ENCODE measurements at places on chromosomes 1 and 21. TPM values are rescaled to one million over a fixed set of nuclear protein-coding genes. Genes with fewer than 3 reads are reported as not detected.
A peak's percentile ranks its signal among the peaks of the same experiment; 100 is the strongest.

- DNase-seq: no peak
Observed at GRCh38 chr1:185681034-185681633, 53.1 kb upstream of the HMCN1 start.

Gene CELA3A
- total RNA-seq: not detected

Gene LIX1L
- total RNA-seq: 22.9 TPM

GRCh38 chr1:1432274-1432950 is 3.1 kb upstream of the VWA1 start:
- peak; percentile 50 for DNase-seq

DNA sequence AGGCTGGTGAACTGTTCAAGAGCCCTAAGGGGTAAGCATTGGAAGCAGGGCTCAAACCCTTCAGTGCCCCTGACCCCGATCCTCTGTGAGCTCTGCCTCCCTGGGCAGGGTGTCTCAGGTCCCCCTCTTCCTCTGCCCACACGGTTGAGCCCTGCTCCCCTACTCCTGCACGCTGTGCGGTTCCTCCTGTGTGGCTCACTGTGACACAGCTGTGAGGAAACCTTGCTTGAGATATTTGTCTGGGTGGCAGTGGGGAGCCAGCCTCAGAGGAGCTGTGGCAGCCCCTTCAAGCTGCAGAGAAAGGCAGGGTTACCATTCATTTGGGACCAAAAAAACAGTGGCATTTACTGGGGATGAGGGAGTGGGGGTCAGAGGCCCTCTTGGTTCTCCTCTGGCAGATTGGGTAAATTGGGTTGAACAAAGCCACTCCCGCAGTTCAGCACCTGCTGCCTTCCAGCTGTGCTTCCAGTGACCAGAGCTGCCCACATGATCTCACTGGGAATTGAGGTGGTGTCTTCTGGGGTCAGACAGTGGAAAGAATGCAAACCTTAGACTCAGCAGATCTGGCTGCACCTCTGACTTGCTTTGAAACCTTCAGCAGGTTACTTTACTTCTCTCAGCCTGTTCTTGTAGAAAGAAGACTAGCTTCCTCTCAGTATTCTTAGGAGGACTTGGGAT is 60.6 kb upstream of the CD1D start:
- DNase-seq: no peak

- DNase-seq: no peak
Observed at GRCh38 chr1:15038232-15039016, 115.1 kb upstream of the TMEM51 start.

DNA sequence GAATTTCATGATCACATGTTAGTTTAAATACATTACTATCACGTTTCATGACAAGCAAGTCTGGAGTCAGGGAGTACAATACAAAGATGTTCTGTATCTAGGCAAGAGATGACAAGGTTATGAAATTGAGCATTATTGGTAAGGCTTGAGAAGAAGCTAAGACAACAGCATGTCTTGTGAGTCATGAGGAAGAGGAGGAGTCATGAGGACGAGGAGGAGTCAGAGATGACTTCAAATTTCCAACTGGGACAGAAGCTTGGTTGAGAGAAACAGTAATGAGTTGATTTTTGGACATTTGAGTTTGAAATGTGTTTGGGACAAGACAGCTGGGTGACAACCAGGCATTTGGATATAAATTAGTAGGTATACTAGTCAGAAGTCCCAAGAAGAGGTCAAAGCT is 4.3 kb upstream of the UBE2U start:
- no peak for DNase-seq

GRCh38 chr1:2272686-2273400 is 44.7 kb downstream of the SKI start:
- no peak for DNase-seq

Gene VASH2
- 2.2 TPM for total RNA-seq

- DNase-seq: no peak
Observed at GRCh38 chr1:245995474-245995873, 511.6 kb downstream of the SMYD3 start.

Gene PRRX1
- total RNA-seq: 35.8 TPM
